ENCODE measurements at places on chromosomes 6 and 20.

GRCh38 chr20:48684501-48685041, 143.2 kb downstream of the PREX1 start:
- no peak for DNase-seq

DNA sequence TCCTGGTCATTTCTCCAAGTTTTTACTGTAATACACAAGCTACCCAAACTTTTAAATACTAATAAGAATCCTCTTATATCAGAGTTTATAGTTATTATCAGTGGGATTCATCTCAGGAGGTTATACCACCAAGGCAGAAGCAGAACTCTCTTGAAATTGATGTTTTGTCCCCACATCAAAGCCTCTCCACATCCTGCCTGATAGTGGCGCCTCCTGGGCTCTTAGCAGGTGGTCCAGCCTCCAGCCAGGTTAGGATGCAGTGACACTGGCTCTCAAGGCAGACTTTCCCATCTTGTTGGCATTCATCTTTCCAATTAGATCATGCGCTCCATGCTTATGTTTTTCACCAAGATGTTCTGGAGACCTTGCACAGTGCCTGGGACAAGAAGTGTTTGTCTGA, 81.8 kb upstream of the INSM1 start:
- no peak for DNase-seq

GRCh38 chr20:54434196-54434595, 41.2 kb upstream of the DOK5 start:
- peak; percentile 20 for DNase-seq

DNA sequence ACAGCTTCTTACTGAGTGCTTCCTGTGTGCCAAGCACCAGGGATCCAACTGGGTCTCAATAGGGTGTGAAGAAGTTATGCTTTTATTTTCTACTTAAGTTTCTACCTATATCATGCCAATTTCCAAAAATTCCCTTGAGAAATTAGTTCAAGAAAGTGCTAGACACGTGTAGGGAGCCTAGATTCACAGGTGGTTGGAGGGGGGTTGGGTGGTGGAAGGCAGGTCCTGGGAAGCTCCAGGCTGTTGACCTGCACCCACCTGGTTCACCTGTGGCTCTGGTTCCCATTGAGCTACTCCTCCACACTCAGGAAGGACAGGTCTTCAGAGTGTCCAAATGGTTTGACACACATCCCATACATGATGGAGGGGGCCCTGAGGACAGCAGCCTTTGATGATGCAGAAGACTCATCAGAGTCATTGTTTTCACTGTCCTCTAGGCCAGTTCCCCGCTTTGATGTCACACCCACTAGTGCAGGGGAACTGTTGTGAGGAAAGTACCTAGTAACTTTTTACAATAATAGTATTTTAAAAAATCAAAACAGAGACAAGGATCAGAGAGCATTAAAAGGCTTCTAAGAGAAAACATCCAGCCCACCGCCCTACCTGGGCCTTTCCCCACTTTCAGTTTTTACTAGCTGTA, 39.8 kb upstream of the MYL9 start:
- DNase-seq, result no peak

- no peak for DNase-seq
These were observed 135.7 kb downstream of the ATXN1 start for GRCh38 chr6:16625291-16626265.

DNA sequence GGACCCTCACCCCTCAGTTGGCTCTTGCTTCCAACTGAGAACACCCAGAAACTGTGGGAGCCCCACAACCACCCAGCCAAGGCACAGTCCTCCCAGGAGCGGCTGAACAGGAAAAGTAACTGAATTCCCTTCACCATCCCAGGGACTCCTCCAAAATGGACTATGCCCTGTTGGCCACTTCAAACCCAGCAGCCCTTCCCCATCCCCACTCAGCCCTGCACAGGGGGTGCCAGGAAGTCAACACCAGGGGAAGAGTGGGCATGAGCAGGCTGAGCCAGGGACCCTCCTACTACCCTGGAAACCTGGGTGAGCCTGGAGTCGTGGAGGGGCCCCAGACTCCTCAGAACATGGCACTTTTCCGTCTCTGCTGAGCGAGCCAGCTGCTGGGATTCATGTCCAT, 10.3 kb downstream of the GUCA1B start:
- DNase-seq, result no peak

DNA sequence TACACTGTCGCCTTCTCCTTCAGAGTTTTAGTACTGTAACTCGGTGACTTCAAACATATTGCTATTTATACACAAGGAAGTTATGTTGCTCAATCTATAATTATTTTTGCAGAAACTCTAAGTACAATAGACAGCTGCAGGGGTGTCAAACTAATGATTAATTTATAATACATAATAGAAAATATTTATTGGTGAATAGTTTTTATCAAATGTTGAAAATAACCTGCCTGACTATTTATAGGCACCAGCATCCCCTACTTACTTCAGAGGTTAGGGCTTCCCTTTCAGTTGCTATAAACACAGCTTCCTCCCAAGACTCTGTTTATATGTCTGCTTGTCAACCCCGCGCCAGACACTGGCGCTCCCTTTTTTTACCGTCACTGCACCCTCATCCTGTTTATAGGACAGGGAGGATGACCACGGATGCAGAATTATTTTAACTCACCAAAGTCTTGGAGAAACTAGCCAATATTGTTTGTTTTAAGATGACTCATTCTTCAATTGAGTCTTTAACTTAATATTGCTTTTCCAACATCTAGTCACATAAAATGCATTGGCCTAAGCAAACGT, 225.0 kb downstream of the ALDH8A1 start:
- DNase-seq, result no peak

DNA sequence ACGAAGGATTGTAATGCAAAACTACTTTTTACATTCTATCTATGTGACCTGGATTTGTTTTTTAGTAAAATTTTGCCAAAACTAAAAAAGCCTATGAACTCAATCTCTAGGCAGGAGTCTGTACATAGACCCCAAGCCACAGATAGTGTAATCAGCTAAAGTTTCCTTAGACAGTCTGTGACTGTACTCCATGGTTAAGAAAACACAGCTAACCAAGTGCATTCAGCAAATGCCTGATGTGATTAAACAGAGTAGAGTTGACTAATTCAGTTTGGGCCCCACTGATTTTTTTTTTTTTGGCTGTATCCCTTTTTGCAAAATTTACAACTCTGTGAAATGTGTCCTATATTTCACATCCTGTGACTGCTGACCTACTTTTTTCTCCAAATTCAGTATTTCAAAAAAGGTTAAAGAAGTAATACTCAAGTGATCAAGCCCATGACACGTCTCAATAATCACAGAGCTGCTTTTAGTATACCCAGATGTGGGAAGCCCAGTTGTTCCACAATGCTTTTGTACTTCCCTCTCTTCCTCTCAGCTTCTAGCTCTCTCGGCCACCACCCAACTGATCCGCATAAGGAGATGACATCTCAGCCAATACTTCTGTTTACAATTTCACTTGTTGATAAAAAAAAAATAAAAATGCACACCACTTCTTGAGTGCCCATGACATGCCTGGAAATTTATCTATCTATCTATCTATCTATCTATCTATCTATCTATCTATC, 108.8 kb upstream of the TBX18 start:
- no peak for DNase-seq

- DNase-seq, result no peak
These were observed 3.1 kb upstream of the LAMA5 start for GRCh38 chr20:62370115-62370806.

- peak; percentile 22 for DNase-seq
These were observed 6.3 kb upstream of the NAA20 start for GRCh38 chr20:20010639-20011500.

DNA sequence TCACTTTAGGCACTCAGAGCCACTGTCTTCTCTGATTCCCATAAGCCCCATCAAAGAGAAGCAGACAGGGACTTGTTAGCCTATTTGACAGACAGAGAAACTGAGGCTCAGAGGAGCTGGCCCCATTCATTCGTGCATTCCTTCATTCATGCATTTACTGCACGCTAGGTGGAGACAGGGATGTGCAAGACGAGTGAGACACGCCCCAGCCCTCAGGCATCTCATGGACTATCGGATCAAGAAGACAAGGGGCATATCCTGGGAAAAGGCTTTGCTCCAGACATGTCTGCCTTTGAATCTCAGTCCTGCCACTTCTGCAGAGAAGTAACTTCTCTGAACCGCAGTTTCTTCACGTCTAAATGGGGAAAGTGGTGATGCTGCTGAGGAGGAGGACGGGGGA, 54.1 kb downstream of the BPIFB1 start:
- DNase-seq, result no peak

- no peak for DNase-seq
These were observed 44.9 kb downstream of the GINS1 start for GRCh38 chr20:25452333-25452732.

DNA sequence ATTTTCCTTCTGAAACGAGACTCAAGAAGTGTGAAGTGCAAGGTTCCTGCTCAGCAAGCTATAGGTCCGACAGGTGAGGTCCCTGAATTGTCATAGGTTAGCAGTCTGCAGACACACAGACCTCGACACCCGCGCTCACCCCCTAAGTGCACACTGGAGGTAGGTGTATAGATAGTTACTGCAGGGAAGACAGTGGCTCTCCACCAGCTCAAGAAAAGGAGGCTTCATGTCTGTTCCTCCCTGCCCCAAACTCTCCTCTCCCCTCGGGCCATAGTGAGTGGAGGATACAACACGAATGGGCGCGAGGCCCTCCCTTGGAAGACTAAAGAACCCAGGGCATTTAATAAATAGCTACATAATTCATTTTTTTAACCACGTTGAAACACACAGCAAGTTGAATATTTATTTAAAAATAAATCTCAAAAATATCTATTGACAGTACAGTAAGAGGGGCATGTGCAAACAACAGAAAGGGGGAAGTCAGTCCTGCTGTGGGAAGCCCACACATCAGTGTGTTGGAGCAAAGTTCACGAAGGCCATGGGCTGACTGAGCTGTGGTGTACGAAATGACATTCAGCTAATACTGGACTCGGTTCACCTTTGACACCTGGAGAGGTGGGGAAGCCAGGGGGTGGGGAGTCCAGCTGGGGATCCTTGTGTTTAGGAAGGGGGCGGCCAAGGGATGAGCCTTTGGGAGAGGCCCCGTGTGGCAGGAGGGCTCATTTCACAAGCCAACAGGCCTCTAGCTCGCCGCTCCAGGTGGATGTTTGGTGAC, 10.7 kb downstream of the SPATA2 start:
- DNase-seq, result no peak

DNA sequence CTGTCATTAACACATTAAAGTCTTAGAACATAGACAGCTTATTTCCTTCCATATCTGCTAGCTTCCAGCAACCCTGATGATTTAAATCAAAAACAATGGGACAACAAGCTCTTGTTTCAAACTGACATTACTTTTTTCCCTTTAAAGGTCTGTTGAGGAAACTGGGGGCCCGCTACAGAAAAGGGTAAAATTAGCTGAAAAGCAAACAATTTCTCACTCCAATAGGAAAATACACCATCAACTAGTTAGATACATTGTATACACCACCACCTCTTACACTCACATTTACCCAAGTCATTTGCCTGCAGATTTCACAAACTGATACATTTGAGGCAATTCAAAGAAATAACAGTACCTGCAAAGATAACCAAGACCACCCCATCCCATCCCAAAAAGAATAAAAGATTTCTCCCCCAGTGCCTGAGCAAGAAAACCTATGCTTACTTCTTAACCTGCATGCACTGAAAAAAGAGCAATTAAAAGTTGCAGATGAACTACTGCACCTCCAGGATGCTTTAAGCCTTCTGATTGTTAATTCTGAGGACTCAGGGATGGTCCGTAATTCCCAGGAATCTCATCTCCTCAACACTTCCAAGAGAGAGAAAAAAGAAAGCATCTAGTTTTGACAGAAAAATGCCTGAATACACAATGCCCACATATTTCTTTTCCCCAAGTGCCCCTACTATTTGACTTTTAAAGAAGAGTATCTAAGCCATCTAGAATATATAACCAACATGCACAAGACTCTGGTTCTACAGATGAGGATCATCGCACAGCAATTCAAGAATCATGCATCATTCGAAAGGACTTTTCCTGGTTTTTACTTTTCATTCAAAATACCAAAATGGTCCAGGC, 5.6 kb downstream of the ZMYND8 start:
- DNase-seq, result no peak

- no peak for DNase-seq
These were observed 8.6 kb downstream of the CDC40 start for GRCh38 chr6:110188791-110189190.

- DNase-seq, result no peak
These were observed 50.3 kb downstream of the DEK start for GRCh38 chr6:18214003-18214402.

- no peak for DNase-seq
These were observed 19.4 kb upstream of the TUBB2A start for GRCh38 chr6:3176562-3177355.

Data from NCI-H1092 (cell line).